ENCODE measurements at places on chromosomes 6 and 20.

- no peak for DNase-seq
Observed at GRCh38 chr20:1648101-1648500, 9.5 kb downstream of the SIRPG start.

DNA sequence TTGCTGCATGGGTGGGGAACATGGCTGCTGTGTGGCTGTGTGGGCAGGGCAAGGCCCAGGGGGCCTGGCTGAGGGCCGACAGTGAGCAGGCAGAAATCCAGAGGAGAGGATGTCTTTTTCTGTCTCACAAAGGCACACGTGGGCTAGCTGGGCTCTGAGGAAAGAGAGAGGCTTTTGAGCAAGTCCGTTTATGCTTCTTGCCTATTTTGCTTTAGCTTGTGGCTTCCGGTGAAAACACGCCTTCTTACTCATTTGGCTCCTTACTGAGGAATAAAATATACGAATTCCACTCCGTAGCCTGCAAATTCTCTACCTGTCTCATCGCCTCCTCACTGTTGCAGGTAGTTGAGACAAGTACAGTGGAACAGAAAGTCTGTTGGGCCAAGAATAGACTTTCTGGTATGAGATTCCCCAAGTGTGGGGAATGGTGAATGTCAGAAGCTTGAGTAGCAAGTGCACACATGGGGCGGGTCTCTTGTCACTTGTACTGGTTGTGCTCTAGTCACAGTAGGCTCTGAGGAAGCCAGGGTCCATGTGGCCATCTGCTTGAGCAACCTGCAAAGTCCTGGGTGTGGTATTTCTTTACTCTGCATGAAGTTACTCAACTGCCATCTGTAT is 28.4 kb downstream of the WRNIP1 start:
- no peak for DNase-seq

DNA sequence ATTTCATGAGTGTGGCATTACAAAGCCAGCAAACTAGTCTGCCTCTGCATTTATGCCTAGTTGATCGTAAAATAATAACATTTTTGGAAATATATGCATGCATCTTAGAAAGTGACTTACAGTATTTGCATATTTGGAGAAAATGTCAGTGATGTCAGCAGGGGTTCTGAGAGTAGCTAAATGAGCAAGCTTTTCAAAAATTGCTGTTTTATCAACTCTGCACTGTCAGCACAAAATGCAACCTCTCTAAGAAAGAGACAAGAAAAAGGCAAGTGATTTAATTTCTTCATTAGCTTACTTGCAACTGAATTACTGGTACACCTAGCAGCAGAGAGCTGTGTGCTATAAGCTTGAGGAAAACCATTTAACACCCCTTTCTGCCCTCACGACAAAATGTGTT is 632.5 kb upstream of the MMS22L start:
- DNase-seq: no peak

GRCh38 chr6:113112086-113112485 is 745.1 kb upstream of the MARCKS start:
- no peak for DNase-seq

- DNase-seq: no peak
Observed at GRCh38 chr6:144319211-144319610, 34.1 kb downstream of the UTRN start.

- no peak for DNase-seq
Observed at GRCh38 chr6:16602035-16602434, 159.2 kb downstream of the ATXN1 start.

GRCh38 chr6:153162646-153163045 is 31.6 kb upstream of the RGS17 start:
- DNase-seq: no peak

DNA sequence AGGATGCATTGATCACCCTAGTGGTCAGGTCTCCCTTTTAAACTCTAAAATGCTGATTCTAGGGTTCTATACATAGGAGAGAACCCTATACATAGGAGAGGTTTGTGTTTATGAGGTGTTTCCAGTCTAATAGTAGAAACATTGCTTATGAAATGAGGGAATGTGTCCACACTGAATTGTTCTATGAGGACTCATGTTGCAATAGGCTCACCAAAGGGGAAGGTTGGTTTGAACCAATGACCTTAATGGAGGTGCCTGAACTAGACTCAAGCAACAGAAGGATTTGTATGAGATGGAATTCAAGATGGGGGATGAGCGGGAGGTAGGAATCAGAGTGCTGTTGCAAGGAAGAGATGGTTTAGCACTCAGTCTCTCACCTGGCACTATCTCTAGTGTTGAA is 33.5 kb upstream of the UBR2 start:
- DNase-seq: no peak

DNA sequence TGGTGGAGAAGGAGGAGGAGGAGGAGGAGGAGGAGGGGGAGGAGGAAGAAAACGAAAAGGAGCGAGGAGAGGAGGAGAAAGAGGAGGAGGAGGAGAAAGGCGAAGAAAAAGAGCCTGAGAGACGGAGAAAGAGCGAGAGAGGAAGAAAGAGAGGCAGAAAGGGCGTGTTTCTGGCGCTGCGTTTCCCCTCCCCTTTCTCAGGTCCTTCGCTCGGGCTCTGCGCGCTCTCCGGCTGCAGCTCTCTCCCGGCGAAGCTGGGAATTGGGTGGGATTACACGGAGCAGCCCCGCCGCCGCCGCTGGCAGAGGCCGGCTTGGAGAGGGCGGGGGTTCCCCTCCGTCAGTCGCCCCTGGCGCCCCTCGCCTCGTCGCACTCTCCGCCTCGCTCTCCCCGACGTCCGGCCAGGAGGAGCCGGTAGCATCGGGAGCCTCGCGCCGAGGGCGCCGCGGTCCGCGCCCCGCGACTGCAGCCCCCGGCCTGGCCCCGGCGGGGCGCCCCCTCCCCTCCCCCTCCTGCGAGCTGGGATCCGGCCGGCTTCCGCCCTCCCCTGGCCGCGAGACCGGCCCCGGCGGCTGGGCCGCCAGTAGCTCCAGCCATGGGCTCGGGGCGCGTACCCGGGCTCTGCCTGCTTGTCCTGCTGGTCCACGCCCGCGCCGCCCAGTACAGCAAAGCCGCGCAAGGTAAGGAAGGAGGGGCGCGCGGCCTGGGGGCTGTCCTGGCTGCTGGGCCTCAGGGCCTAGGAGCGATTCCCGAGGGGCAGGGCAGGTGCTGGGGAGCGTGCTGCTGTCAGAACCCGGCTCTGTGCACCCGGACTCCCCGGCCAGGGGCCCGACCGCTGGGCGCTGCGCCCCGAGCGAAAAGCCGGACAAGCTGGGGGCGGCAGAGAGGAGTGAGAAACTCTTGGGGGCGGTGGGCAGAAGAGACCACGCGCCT is at the start of gene SCUBE3:
TSS of gene SCUBE3 (plus strand) at position 133 of the 933 bp plus-strand sequence. CDS start at position 596, 463 bp downstream.
- peak; percentile 90 for DNase-seq

DNA sequence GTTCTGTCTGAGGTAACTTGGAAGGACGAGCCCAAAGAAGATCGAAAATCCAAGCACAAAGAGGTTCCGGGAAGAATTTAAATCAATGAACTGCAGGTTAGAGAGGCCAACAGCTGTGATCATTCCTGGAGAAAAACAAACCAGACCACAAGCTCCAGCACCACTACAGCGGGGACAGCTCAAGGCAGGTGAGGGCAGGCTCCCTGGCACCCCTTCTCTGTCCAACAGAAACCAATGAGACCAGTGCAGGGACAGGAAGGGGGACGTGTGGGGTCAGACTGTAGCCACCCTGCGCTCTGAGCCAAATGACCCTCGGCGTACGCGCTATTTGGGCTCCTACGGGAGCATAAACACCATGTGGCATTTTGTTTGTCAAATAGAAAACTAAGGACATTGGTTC is 139.3 kb downstream of the SLC23A2 start:
- no peak for DNase-seq

DNA sequence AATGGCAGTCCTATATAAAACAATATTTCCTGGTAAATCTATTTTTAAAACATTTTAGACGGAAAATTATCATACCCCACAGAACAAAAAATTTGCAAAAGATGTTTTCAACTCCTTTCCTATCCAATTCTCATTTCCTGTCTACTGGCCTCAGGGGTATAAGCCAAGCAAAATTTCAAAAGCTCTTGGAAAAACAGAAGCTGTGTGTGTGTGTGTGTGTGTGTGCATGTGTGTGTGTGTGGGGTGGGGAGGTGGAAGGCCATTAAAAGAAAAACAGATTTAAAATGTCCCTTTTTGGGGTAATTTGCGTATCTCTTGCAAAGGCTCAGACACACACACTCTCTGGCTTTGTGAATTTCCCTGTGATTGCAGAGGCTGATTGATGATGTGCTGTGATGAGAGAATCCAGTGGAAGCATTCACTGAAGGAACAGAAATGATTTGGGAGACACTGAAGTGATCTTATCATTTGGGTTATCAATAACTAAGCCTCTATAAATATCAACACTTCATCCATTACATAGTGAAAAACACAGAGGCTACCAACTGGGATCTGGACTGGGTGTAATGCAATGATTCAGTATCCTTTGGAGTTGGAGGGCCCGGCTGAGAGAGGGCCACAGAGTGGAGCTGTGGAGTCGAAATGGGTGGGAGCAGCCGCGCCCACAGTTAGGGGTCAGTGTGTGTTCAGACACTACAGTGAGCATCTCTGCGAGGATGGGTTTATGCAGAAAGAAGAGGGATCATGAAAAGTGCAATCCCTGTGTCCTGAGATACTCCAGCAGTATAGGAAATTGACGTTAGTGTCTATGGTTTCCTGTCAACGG is 106.8 kb upstream of the PREP start:
- peak; percentile 40 for DNase-seq

DNA sequence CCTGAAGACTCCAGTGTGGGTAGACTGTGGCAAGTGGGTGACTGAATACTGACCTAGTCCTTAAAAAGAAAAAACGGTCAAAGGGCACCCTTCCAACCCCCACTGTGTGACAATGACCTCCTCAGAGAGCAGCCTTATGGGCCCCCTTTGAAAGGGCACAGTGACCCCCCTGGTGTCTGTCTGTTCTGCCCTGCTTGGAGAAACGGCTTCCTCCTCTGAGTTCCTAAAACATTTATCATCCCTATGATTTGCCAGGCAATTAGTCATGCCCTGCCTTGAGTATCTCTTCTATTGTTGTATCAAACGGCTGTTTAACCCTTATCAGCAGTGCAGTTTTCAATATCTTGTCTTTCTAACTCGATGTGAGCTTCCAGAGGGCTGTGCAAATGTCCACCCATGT is 21.0 kb upstream of the STX16 start:
- DNase-seq: no peak

GRCh38 chr6:75827163-75827562 is 78.1 kb downstream of the MYO6 start:
- DNase-seq: no peak

- no peak for DNase-seq
Observed at GRCh38 chr6:125886021-125886420, 70.5 kb upstream of the HINT3 start.

DNA sequence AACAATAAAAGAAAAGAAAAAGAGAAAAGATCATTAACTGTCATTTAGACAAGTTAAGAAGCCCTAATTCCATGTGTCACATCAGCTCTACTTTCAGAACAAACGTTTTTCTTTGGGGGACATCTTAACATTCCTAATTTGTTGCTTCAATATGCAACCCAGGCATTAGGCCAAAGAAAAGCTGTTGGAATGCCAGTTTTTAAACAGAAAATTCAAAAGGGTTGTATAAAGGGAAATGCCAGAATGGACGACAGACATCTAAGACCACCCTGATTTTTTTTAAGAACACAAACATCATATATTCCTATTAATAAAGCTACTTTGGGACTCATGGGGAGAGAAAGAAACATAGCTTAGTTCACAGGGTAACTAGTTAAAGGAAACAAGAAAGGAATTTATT is 315.0 kb downstream of the GMDS start:
- DNase-seq: no peak

- peak; percentile 79 for DNase-seq
Observed at GRCh38 chr6:43575105-43575771, 600 bp downstream of the XPO5 start.

- DNase-seq: peak; percentile 93
Observed at GRCh38 chr6:62285612-62286469, at the start of gene KHDRBS2. Gene KHDRBS2 (minus strand): TSS chr6:62286225.

DNA sequence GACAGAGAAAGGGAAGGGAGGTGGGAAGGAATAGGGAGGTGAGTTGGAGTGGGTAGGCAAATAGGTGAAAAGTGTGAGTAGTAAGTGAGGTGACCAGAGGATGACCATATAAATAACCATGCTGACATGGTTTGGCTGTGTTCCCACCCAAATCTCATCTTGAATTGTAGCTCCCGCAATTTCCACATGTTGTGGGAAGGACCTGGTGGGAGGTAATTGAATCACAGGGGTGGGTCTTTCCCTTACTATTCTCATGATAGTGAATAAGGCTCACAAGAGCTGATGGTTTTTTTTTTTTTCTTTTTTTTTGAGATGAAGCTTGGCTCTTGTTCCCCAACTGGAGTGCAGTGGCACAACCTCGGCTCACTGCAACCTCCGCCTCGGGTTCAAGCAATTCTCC is 21.5 kb upstream of the SMIM13 start:
- no peak for DNase-seq

DNA sequence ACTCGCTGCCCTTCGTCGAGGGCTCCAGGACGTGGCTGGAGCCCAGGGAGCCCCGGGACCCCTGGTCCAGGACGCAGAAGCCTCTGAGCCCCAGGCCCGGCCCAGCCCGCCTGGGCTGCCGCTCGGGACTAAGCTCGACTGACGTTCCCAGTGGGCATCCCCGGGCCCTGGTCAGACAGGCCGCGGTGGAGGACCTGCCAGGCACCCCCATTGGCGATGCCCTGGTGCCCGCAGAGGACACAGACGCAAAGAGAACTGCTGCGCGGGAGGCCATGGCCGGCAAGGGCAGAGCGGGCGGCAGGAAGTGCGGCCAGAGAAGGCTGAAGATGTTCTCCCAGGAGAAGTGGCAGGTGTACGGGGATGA is 28.9 kb downstream of the ZNF831 start:
- no peak for DNase-seq

GRCh38 chr6:119426619-119427018 is 77.1 kb upstream of the MAN1A1 start:
- DNase-seq: no peak

GRCh38 chr20:11205769-11206362 is 532.1 kb upstream of the JAG1 start:
- no peak for DNase-seq

DNA sequence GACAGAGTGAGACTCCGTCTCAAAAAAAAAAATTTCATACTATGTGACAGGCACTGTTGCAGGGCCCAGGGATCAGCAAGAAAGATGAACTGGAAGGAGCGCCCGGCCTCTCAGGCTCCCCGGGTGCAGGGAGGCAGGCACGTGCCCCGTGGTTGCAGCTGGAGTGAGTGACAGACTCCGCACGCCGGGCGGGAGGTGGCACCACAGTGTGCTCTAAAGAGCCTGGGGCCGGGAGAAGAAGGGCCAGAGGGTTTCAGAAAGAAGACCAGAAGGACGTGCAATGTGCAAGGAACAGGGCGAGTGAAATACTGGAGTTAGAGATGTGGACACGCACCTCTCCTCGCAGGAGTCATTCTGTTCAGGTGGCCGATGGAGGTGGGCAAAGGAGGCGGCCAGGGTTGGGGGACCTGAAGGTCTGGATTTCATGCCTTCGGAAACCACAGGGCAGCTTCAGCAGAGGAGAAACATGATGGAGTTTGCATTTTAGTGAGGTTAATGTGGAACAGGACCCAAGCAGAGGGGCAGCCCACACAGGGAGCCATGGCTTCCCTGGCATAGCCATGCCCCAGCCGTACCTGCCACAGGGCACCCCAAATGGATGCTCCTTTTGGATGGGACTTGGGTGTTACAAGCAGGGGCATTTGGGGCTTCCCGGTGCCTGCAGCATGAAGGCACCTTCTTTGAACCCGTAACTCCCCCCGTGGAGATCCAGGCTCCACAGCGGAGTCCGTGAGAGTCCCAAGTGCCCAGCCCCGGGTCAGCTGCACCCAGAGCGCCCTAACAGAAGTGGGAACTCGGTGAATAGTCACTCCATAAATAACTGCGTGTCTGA is 226.2 kb downstream of the ERMARD start:
- DNase-seq: no peak

- DNase-seq: no peak
Observed at GRCh38 chr6:84514089-84514971, 250.1 kb downstream of the TBX18 start.

GRCh38 chr20:63610581-63611435 is 16.1 kb downstream of the GMEB2 start:
- no peak for DNase-seq
